Gastrocnemius medialis (tissue), 4 donors: ENCODE measurements at places on chromosomes 2 and 18. TPM values are rescaled to one million over a fixed set of nuclear protein-coding genes. Genes with fewer than 3 reads are reported as not detected.
A peak's percentile ranks its signal among the peaks of the same experiment; 100 is the strongest.

DNA sequence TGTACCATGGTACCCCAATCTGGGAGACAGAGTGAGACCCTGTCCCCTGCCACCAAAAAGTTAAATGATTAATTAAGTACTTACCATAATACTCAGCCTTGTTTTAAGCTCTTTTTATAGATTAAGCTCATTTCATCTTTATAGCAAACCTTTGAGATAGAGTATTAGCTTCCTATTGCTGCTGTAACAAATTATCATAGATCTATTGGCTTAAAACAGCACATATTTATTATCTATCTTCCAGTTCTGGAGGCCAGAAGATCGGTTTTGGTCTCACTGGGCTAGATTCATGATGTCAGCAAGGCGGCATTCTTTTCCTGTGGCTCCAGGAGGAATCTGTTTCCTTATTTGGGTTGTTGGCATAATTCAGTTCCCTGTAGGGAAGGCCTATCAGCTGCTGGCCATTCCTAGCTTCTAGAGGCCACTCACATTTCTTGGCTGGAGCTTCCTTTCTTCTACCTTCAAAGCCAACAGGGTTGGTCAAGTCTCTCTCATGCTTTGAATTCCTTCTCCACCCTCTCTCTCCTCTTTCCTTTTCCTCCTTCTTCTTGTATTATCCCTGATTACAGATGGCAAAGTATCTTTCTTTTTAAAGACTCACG is 13.7 kb upstream of the GREB1 start:
- H3K4me1 ChIP-seq, result no peaks in the 10 kb centered on the region
- no peaks in the 10 kb centered on the region for H3K27me3 ChIP-seq
- no peaks in the 10 kb centered on the region for H3K36me3 ChIP-seq
- H3K27ac ChIP-seq, result no peak overlapping the region

DNA sequence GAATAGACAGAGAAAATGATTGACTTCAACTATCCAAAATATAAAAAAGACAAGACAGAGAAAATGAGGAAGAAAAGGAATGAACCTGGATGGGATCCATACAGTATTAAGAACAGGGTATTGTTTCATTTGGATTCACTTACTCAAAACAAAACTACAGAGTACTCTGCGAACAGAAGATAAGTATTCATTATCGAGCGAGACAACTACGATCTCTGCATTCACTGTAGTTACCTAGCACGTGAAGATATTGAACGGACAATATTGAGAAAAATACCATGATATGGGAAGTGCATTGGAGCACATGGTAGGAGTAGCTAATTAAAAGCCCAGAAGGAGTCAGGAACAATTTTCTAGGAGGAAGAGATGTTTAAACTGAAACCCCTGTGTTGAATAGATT is 1.0 kb upstream of the ORC2 start:
- H3K36me3 ChIP-seq, result no peaks in the 10 kb centered on the region
- peak overlapping the region; percentile 93 for H3K4me3 ChIP-seq
- H3K27me3 ChIP-seq, result no peaks in the 10 kb centered on the region
- no peak for DNase-seq

- H3K4me3 ChIP-seq, result no peak overlapping the region
- H3K27ac ChIP-seq, result no peak overlapping the region
- H3K27me3 ChIP-seq, result no peaks in the 10 kb centered on the region
- no peak for DNase-seq
- no peaks in the 10 kb centered on the region for H3K4me1 ChIP-seq
Measured at GRCh38 chr2:3885629-3886628, 182.6 kb downstream of the DCDC2C start.

DNA sequence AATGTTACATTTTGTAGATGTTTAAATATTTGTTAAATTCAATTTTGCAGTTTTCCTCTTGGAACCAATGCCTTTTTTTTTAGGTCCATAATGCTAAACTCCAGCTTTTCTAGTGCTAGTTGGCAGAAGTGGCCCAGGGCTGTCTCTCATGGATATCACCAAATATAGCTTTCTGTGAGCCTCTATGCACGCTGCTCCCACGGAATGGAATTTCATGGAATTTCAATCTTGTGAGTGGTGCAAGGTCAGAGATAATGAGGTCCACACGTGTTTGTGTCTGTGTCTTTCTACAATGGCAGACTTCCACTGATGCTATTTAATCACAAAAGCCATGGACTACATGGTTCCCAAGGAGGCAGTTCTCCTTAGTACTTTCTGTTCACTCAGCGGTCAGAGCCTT is 191.5 kb upstream of the PARD3B start:
- no peak for DNase-seq
- no peaks in the 10 kb centered on the region for H3K27me3 ChIP-seq
- H3K36me3 ChIP-seq, result no peaks in the 10 kb centered on the region
- no peaks in the 10 kb centered on the region for H3K4me1 ChIP-seq
- H3K4me3 ChIP-seq, result no peak overlapping the region
- no peak overlapping the region for H3K27ac ChIP-seq

DNA sequence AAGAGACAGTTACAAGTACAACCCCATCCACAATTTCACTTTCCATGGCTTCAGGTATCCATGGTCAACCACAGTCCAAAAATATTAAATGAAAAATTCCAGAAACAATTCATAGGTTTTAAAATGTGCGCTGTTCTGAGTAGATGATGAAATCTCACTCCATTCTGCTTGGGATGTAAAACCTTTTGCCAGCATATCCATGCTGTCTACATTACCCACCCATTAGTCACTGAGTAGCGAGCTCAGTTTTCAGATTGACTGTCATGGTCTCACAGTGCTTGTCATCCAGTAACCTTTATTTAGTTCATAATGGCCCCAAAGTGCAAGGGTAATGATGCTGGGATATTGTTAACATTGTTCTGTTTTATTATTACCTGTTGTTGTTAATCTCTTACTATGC is 40.5 kb downstream of the SMAD4 start:
- no peaks in the 10 kb centered on the region for H3K27me3 ChIP-seq
- no peaks in the 10 kb centered on the region for H3K36me3 ChIP-seq

- no peak for DNase-seq
- H3K4me1 ChIP-seq, result no peaks in the 10 kb centered on the region
- no peaks in the 10 kb centered on the region for H3K27me3 ChIP-seq
- no peak overlapping the region for H3K4me3 ChIP-seq
Measured at GRCh38 chr2:106358081-106358480, 110.1 kb downstream of the RGPD3 start.

GRCh38 chr18:43819873-43820272 is 542.6 kb upstream of the SYT4 start:
- no peak for DNase-seq
- H3K36me3 ChIP-seq, result no peaks in the 10 kb centered on the region
- no peak overlapping the region for H3K4me3 ChIP-seq
- no peaks in the 10 kb centered on the region for H3K27me3 ChIP-seq
- H3K27ac ChIP-seq, result no peak overlapping the region
- H3K4me1 ChIP-seq, result no peaks in the 10 kb centered on the region

DNA sequence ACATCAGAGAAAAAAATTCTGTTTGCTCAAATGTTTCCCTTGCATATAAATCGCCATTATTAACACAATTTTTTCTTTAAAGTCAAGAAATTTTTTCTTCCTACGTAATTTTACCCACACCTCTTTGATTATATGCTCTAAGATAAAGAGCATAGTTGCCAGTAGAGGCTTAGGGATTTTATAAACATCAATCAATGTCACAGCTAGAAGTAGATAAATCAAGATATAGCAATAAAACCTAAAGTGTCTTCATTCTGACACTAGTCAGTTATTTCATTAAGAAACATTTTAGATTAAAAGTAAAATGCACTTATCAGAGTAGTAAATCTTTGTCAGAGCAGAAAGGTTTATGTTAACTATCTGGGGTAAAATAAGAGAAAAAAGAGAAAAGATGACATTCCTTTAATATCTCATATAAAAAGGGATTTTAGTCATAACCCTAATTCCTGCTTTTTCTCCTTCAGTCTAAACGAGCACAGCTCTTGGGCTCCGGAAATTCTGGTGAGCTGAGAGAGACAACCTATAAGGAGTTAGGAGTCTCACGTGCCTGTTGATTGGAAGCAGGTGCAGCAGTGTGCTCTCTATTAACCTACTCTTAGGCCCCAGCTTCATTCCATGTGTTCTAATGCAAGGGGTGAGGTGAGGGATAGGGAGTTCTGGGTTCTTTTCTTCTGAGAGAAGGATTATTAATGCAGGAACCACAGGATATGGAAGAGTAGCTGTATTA is 172.4 kb upstream of the GULP1 start:
- H3K4me1 ChIP-seq, result no peaks in the 10 kb centered on the region
- no peak overlapping the region for H3K27ac ChIP-seq
- H3K36me3 ChIP-seq, result no peaks in the 10 kb centered on the region
- no peak for DNase-seq

- no peak overlapping the region for H3K4me3 ChIP-seq
- no peaks in the 10 kb centered on the region for H3K27me3 ChIP-seq
- no peak for DNase-seq
- no peak overlapping the region for H3K27ac ChIP-seq
- no peaks in the 10 kb centered on the region for H3K36me3 ChIP-seq
- H3K4me1 ChIP-seq, result no peaks in the 10 kb centered on the region
Measured at GRCh38 chr18:44323125-44323524, 357.6 kb upstream of the SETBP1 start.

GRCh38 chr2:127064642-127065250 is 42.2 kb downstream of the BIN1 start:
- no peaks in the 10 kb centered on the region for H3K27me3 ChIP-seq
- peak overlapping the region; percentile 100 for H3K27ac ChIP-seq
- H3K36me3 ChIP-seq, result peaks cover 36% of the 10 kb centered on the region
- peak; percentile 99 for DNase-seq

DNA sequence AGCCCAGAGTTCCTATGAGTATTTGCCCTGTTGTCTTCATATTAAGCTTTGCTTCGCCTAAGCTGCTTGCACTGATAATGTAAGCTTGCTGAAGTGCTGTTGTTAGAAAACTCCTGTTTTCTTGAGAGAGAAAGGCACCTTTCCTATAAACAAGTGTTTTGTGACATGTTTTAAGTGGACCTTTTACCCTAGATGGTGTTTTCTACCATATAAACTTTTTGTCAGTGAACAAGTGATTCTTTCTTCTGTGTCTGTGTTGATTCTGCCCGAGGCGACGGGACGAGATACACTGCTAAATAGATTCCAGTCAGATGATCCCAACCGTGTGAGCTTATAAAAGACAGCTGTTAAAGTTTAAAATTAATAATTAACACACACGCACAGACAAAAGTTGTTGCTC is 24.1 kb downstream of the CABLES1 start:
- H3K36me3 ChIP-seq, result no peaks in the 10 kb centered on the region
- H3K27ac ChIP-seq, result no peak overlapping the region
- DNase-seq, result no peak
- H3K4me1 ChIP-seq, result peaks cover 6% of the 10 kb centered on the region
- H3K4me3 ChIP-seq, result no peak overlapping the region
- no peaks in the 10 kb centered on the region for H3K27me3 ChIP-seq

DNA sequence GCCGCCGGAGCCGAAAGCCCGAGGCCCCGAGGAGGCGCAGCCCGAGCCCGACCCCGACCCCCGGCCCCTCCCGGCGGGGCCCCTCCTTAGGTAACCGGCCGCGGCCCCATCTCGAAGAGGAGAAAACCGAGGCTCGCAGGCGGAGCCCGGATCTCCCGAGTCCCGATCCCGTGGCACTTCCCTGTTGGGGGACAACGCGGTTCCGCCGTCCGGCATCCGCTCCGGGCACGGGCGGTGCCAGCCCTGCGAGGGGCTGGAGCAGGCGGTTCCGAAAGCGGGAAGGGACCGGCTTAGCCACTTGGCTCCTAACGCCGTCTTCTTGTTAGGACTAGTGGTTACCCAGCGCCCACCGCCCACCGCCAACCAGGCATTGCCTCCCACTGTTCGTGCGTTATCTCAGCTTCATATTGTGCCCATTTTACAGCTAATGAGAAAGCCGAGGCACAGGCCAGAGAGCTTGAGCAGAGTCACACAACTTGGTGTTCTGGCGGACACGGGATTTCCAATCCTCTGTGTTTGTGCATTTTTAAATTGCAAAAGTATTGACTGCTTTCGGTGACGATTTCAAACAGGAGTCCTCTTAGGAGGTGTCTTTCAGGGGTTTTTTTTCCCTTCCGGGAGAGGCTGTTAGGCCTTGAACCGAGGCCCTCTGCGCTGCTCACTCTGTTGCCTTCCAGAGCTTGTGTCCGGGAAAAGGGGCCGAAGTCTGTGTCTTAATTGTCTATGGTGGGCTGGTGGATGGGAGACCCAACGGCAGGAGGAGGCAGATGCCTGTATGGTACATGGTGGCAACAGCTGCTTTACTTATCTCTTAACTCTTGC is 562 bp downstream of the CENPA start:
- H3K27ac ChIP-seq, result no peak overlapping the region
- no peak for DNase-seq
- H3K27me3 ChIP-seq, result no peaks in the 10 kb centered on the region
- H3K36me3 ChIP-seq, result no peaks in the 10 kb centered on the region

GRCh38 chr2:86074256-86074655 is 31.4 kb downstream of the POLR1A start:
- no peak for DNase-seq
- H3K4me3 ChIP-seq, result no peak overlapping the region
- H3K27ac ChIP-seq, result no peak overlapping the region
- no peaks in the 10 kb centered on the region for H3K36me3 ChIP-seq
- H3K4me1 ChIP-seq, result peaks cover 34% of the 10 kb centered on the region

DNA sequence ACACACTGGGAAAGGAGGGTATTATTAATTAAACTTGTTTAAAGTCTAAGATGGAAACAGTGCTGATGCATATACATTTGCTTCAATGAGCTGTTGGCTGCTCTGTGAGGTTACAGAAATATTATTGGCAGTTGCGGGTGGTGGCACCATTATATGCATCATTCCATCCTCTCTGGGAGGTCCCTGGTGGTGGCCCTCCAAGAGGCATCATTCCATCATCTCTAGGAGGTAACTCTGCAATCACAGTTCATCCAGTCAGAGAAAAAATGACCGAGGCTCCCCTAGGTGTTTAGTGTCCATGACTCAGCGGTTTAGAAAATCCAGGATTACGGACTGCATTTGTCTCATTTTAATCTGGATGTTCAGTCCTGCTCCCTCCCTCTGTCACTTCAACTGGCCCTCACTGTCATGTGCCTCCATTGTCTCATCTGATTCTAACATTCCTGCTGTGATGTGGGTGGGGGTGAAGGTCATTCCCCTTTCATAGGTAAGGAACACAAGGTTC is 15.4 kb downstream of the AFF3 start:
- H3K27ac ChIP-seq, result no peak overlapping the region
- H3K36me3 ChIP-seq, result no peaks in the 10 kb centered on the region
- no peak for DNase-seq
- no peak overlapping the region for H3K4me3 ChIP-seq
- H3K27me3 ChIP-seq, result no peaks in the 10 kb centered on the region

TUBB8B gene
- not detected for total RNA-seq

PCARE gene
- 0.03 TPM for total RNA-seq

LDLRAD4 gene
- total RNA-seq, result 6.3 TPM

AMER3 gene
- not detected for total RNA-seq

CETN1 gene
- total RNA-seq, result not detected

MC5R gene
- total RNA-seq, result not detected
